ENCODE measurements at places on chromosomes 16 and 17.

GRCh38 chr17:15392326-15392741 lies 50.9 kb upstream of the TEKT3 start:
- H3K4me3 ChIP-seq = no peak overlapping the region
- no peaks in the 10 kb centered on the region for H3K27me3 ChIP-seq
- no peaks in the 10 kb centered on the region for H3K36me3 ChIP-seq
- peak; percentile 82 for DNase-seq

DNA sequence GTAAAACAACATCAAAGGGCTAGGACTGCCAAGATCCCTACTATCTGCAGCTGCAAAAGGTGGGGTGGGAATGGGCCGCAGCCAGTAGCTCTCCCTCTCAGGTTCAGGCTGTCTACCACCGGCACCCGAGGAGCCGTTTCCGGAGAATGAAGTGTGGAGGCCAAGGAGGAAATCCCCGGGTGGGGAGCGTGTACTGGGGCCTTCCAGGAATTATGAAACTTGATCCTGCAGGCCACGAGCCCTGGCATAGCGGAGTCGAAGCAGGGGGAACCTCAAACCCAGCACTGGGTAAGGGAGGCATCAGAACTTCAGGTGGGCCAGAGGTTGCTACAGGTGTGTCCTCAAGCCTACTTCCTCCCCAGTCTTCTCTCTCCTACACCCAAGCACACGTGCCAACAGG lies 5.1 kb downstream of the INPP5K start:
- H3K36me3 ChIP-seq = peaks cover 29% of the 10 kb centered on the region
- H3K27me3 ChIP-seq = no peaks in the 10 kb centered on the region
- no peak overlapping the region for H3K4me3 ChIP-seq

- H3K36me3 ChIP-seq = no peaks in the 10 kb centered on the region
- H3K27ac ChIP-seq = no peak overlapping the region
- no peak for DNase-seq
Measured at GRCh38 chr16:9062301-9062700, 29.1 kb upstream of the HAPSTR1 start.

GRCh38 chr16:60681043-60681442 lies 1355.2 kb downstream of the CDH8 start:
- no peaks in the 10 kb centered on the region for H3K4me1 ChIP-seq
- H3K27ac ChIP-seq = no peak overlapping the region
- no peak overlapping the region for H3K4me3 ChIP-seq

- H3K4me1 ChIP-seq = no peaks in the 10 kb centered on the region
- no peak overlapping the region for H3K27ac ChIP-seq
- no peak for DNase-seq
- peaks cover 22% of the 10 kb centered on the region for H3K36me3 ChIP-seq
- H3K4me3 ChIP-seq = no peak overlapping the region
Measured at GRCh38 chr16:87410530-87410929, 18.4 kb downstream of the MAP1LC3B start.

- no peaks in the 10 kb centered on the region for H3K27me3 ChIP-seq
- H3K36me3 ChIP-seq = peaks cover 2% of the 10 kb centered on the region
- no peak for DNase-seq
- no peak overlapping the region for H3K27ac ChIP-seq
- no peak overlapping the region for H3K4me3 ChIP-seq
- no peaks in the 10 kb centered on the region for H3K4me1 ChIP-seq
Measured at GRCh38 chr16:47374629-47375028, 86.2 kb downstream of the ITFG1 start.

DNA sequence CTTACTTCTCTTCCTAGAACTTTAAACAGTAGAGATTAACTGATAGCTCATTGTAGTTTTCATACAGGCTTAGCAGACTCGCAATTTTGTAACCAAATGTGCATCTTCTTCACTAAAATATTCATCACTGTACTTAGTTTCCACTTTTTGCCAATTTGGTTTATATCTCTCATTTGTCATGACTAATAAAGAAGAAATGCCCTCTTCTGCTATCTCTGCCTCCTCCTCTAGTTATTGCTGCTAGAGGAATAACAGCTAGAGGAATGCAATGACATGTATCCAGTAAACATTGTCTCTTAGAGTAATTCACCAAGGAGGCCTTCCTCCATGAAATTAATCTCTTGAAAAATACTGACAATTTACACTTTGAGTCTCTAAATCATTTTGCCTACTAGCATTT lies 115.5 kb upstream of the COX10 start:
- H3K27me3 ChIP-seq = no peaks in the 10 kb centered on the region
- H3K27ac ChIP-seq = no peak overlapping the region
- no peaks in the 10 kb centered on the region for H3K4me1 ChIP-seq
- H3K36me3 ChIP-seq = no peaks in the 10 kb centered on the region

- peaks cover 28% of the 10 kb centered on the region for H3K4me1 ChIP-seq
- peak overlapping the region; percentile 83 for H3K4me3 ChIP-seq
- H3K27ac ChIP-seq = peak overlapping the region; percentile 97
- H3K27me3 ChIP-seq = no peaks in the 10 kb centered on the region
- no peaks in the 10 kb centered on the region for H3K36me3 ChIP-seq
- DNase-seq = peak; percentile 54
Measured at GRCh38 chr16:73058221-73058615, 10.3 kb upstream of the ZFHX3 start.

- no peak overlapping the region for H3K4me3 ChIP-seq
- no peak overlapping the region for H3K27ac ChIP-seq
- no peaks in the 10 kb centered on the region for H3K4me1 ChIP-seq
- no peaks in the 10 kb centered on the region for H3K36me3 ChIP-seq
- DNase-seq = peak; percentile 36
Measured at GRCh38 chr17:73998653-73999645, 204.5 kb upstream of the RPL38 start.

- no peak overlapping the region for H3K27ac ChIP-seq
- DNase-seq = no peak
- peaks cover 26% of the 10 kb centered on the region for H3K36me3 ChIP-seq
- no peaks in the 10 kb centered on the region for H3K27me3 ChIP-seq
- H3K4me1 ChIP-seq = no peaks in the 10 kb centered on the region
Measured at GRCh38 chr16:2056681-2057407, 9.1 kb downstream of the TSC2 start.

GRCh38 chr17:50871364-50871763 lies 5.2 kb upstream of the TOB1 start:
- H3K4me3 ChIP-seq = no peak overlapping the region
- H3K4me1 ChIP-seq = peaks cover 3% of the 10 kb centered on the region
- no peak for DNase-seq
- H3K27ac ChIP-seq = no peak overlapping the region
- H3K27me3 ChIP-seq = no peaks in the 10 kb centered on the region

GRCh38 chr16:50699326-50700159 lies 6.1 kb downstream of the NOD2 start:
- DNase-seq = no peak
- peaks cover 15% of the 10 kb centered on the region for H3K4me1 ChIP-seq
- H3K27me3 ChIP-seq = no peaks in the 10 kb centered on the region

DNA sequence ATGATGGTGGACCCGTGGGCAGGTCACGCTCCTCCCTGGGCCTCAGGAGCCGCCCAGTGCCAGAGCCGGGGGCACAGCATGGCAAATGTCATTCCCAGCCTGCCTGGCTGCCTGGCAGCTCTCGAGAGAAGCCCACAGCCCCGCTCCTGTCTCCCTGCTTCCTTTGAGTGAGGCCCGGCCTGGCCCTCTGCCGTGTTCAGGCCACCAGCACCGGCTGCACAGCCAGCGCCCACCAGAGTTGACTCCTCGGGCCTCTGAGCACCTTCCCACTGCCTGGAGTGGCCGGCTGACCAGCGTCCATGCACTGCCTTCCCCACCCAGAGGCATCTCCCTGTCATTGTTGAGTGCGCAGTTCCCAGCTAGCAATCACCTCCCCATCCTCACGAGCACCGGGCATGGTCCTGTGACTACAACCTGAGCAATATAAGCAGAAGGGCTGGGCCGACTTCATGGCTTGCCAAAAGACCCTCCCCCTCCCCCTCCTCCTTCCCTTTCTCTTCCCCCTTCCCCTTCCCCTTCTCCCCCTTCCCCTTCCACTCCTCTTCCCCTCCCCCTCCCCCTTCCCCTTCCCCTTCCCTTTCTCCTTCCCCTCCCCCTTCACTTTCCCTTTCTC lies 11.9 kb upstream of the SLC38A10 start:
- no peak overlapping the region for H3K4me3 ChIP-seq
- no peaks in the 10 kb centered on the region for H3K36me3 ChIP-seq
- H3K27me3 ChIP-seq = no peaks in the 10 kb centered on the region
- no peak for DNase-seq

DNA sequence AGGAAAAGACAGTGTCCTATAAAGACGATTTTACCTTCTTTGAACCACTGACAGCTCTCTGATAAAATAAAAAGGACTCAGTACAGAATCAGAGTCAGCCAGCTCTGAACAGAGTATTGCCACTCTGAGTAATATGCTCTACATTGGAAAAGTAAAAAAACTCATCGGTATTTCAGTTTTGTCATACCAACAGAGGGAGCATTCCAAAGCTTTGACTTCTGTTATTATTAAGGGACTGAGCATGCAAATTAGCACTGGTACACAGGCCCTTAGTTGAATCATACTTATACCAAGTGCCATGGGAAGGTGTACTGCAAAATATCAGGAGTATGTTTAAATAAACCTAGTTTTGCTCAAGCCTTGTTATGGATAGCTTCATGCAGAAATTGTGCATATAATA lies 509.0 kb upstream of the KIF2B start:
- no peaks in the 10 kb centered on the region for H3K4me1 ChIP-seq
- H3K4me3 ChIP-seq = no peak overlapping the region
- H3K27ac ChIP-seq = no peak overlapping the region
- no peak for DNase-seq
- H3K36me3 ChIP-seq = no peaks in the 10 kb centered on the region
- no peaks in the 10 kb centered on the region for H3K27me3 ChIP-seq

- H3K27me3 ChIP-seq = no peaks in the 10 kb centered on the region
- H3K4me1 ChIP-seq = no peaks in the 10 kb centered on the region
- peaks cover 37% of the 10 kb centered on the region for H3K36me3 ChIP-seq
- no peak overlapping the region for H3K27ac ChIP-seq
Measured at GRCh38 chr17:67110619-67111018, 66.3 kb downstream of the CACNG1 start.
